Panc1 (cell line): ENCODE measurements at places on chromosomes 7 and 10. TPM values are rescaled to one million over a fixed set of nuclear protein-coding genes. Genes with fewer than 3 reads are reported as not detected.

DNA sequence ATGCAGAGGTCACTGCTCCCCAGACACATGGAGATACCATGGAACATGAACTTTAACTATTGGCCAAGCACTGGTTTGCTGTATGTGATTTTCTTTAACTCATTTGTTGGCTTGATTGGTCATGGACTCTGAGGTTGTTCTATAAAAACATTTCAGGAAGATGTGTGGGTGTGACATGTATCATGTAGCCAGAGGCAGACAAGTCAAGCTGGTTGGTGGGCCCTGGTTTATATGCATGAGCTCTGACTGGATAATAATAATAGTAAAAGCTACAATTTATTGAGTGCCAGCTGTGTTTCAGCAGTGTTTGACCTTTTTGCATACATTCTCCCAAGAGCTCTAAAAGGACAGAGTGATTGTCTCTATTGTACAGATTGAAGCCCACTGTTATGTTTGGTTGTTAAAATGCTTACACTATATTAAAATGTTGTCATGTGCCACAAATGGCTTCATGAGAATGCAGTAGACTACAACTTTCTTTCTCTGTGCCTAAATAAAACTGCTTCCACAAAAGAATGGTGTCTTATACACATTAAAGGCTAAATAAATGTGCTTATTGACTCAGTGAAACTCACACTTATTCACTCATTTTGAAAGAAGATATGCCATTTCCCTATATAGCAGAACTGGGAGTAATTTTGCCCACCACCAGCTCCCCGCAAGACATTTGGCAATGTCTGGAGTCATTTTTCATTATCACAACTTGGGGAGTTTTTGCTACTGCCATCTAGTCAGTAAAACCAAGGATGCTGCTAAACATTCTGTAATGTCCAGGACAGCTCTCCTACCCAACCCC lies 243.6 kb upstream of the NFE2L3 start:
- DNase-seq, result no peak

The LRRN3 gene
- total RNA-seq, result 0.15 TPM

- no peak for DNase-seq
Measured at GRCh38 chr10:68526634-68527307, 552 bp downstream of the SLC25A16 start.

The CYP2C19 gene
- 0.15 TPM for total RNA-seq

GRCh38 chr10:118832241-118832651 lies 77.5 kb upstream of the CACUL1 start:
- no peak for DNase-seq

The CCAR1 gene
- 102 TPM for total RNA-seq

The LEP gene
- not detected for total RNA-seq
